SHP77 (cell line): ENCODE measurements at places on chromosomes 2 and 18.

DNA sequence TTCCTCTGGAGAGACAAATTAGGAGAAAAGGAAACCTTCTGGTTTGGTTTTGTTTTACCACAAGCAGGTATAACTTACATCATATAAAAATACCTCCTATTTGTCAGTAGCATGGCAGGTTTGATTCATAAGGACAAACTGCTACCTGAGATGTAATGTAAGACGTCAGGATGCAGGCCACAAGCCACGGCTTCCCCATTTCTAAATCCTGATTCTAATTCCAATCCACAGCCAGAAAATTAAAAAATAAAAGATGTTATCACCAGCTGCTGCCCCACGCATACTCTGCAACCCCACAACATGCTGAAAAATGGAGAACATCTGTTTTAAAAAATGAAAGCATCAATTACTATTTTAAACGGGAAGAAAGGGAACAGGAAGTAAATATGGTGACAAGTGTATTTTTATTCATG lies 197.6 kb downstream of the BCL11A start:
- no peak for DNase-seq

DNA sequence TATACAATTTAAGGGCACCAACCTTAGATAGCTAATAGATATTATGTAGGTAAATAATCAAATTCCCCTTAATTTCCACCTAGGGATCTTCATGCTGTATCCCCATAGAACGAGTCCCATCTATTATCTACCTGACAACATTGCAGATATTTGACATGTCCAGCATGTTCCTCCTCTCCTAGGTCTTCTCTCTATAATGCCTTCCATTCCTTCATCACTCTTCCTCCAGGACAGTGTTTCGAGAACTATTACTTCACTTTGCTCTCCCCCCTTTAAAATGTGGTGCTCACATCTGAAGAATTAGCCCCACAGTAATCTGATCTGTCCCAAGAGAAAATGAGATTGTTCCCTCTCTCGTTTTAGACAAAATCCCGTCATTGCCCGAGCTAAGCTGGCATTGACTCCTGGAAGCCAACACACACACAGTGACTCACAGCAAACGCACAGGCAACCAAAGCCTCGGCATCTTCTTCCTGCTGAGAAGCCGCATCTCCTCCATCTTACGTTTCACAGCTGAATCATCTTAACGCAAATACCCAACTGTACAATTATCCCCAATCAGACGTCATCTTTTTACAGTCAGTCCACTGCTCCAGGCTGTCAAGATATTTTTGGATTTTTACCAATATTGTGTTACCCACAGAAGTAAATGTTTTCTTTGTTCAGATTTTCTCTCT lies 162.9 kb upstream of the AGAP1 start:
- no peak for DNase-seq

DNA sequence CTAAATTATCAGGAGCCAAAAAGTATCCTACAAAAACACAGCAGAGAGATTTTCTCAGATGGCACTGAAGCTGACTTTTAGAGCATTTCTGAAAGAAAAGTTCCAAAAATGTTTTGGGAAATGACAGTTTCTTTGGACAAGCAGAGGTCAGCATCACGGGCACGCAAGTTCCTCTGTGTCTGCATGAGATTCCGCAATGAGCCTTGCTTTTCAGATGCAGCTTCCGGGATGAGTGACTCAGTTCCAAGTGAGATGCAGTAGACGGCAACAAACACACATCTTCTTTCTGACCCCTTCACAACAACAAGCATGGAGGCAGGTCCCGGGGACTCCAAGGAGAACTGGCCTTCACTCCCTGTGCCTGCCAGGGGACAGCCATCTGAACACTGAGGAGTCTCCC lies 76.6 kb downstream of the EIPR1 start:
- DNase-seq, result no peak

- no peak for DNase-seq
These were observed 5.7 kb downstream of the MAL start for GRCh38 chr2:95031076-95031725.

DNA sequence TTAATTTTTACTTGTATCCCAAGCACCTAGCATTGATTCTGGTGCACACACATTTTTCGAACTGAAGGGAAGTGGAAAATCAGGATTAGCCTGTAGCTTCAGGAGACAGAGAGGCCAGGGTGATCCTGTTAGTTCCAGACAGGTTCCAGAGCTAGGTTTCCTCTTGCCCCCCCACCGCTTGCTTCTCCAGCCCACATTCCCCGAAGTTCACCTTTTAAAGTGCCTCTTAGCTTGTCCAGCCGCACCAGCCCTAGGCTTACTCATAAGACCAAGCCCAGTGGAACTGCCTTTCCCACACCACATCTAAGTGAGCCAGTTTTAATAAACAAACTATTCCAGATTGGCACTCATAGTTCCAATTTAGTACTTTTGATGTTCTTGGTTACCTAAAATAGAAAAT lies 898.6 kb upstream of the KLHL29 start:
- no peak for DNase-seq

DNA sequence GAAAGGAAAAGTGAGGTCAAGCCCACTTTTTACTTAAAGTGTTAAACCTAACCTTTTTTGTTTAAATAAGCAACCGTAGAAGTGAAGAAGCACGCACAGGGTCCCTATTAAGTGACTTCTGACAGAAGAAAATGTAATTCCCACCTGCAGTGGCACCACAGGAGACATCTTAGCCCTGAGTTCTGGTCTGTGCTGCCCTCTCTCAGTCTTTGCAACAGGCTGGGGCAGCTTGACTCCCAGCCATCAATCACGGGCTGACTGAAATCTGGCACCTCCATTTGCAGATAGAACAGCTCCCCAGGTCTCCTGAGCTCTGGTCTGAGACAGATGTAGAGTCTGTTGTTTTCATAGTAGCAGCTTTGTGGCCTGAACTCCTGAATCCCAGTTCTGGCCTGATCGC lies 170.0 kb downstream of the LTBP1 start:
- DNase-seq, result no peak

DNA sequence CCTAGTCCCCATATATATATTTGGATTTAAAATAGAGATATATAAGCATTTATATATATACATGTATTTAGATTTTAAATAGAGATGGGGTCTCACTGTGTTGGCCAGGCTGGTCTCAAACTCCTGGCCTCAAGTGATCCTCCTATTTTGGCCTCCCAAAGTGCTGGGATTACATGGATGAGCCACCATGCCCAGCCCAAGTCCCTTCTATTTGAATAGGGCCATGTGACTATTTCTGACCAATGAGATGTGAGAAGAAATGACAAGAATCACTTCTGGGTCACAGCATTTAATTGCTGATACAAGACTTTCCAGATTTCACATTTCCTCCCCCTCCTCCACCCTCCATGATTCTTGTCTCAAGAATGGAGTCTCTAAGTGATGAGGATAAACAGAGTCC lies 6.4 kb upstream of the RBM43 start:
- no peak for DNase-seq

GRCh38 chr2:165494573-165494972 lies 25.1 kb downstream of the CSRNP3 start:
- no peak for DNase-seq

GRCh38 chr2:236512902-236513435 lies 56.7 kb upstream of the ACKR3 start:
- peak; percentile 16 for DNase-seq

DNA sequence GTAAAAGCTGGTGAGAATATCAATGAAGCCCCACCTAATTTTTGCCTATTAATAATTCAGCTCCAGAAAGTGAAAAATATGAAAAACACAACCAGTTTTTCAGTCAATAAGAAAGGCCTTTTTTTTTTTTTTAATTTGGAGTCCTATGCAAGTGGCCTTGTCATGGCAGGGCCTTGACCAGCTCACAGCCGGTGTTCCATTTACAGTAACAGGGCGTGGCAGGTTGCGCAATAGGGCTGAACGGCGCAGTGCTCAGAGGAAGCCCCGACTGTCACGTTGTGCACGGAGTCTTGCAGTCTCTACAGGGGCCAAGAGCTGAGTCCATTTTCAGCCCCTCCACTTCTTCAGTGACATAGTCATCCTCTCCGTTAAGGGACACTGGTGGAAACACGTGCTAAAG lies 184.1 kb upstream of the FN1 start:
- peak; percentile 60 for DNase-seq

GRCh38 chr18:58390399-58390798 lies 238.5 kb downstream of the ALPK2 start:
- DNase-seq, result no peak

GRCh38 chr2:178836807-178837206 lies 29.6 kb upstream of the TTN start:
- DNase-seq, result no peak

- DNase-seq, result no peak
These were observed 684.6 kb downstream of the TRIB2 start for GRCh38 chr2:13401312-13401711.

GRCh38 chr18:58364876-58365528 lies 263.9 kb downstream of the ALPK2 start:
- DNase-seq, result no peak

DNA sequence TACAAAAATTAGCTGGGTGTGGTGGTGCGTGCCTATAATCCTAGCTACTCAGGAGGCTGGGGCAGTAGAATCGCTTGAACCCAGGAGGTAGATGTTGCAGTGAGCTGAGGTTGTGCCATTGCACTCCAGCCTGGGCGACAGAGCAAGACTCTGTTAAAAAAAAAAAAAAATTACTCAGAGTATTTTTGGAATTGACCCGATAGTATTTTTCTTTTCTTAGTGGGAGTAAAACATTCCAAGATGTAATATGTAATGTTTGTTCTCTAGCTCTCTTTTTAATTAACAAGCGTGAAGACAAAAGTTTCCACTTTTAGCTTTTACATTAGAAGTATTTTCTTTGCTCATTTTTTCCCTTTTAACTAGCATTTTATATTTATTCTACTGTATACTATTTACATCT lies 12.0 kb upstream of the TMEM18 start:
- no peak for DNase-seq

DNA sequence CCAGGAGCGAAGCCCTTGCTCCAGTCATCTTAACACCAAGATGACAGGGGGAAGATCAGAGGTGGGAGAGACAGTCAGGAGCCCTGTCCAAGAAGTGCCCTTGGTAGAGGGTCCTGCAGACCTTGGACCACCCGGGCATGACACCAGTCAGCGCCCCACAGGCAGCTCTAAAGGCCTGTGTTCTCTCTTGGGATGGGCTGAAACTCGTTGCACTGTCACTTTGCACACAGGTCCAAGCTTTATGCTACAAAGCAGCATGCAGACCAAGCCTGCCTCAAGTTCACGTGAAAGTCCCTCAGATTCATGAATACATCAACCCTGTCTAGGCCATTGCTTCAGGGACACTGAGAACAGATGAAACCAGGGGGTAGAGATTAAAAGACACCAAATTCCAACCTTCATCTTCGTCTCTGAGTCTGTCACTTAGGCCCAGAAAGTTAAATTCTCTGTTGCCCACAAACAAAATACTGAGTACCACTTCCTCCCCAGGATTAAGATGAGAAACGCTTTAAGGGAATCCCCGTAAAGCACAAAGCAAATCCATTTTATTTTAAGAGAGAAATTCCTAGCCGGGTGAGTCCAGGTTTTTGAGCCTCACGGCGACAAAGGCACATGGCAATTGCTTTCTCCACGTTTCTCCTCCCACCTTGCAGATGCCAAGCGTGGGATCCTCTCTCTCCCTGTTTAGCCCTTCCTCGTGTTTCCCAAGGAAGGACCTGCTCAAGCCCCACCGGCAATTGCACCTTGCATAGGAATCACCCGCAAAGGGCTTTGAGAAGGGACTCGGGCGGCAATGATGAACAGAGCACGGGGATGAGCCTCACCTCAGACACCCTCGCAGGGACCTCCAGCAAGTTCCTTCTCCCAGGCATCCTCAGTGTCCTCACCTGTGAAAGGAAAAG lies 75.0 kb upstream of the ID2 start:
- no peak for DNase-seq

- DNase-seq, result no peak
These were observed 56.3 kb upstream of the TANC1 start for GRCh38 chr2:158912112-158912511.

DNA sequence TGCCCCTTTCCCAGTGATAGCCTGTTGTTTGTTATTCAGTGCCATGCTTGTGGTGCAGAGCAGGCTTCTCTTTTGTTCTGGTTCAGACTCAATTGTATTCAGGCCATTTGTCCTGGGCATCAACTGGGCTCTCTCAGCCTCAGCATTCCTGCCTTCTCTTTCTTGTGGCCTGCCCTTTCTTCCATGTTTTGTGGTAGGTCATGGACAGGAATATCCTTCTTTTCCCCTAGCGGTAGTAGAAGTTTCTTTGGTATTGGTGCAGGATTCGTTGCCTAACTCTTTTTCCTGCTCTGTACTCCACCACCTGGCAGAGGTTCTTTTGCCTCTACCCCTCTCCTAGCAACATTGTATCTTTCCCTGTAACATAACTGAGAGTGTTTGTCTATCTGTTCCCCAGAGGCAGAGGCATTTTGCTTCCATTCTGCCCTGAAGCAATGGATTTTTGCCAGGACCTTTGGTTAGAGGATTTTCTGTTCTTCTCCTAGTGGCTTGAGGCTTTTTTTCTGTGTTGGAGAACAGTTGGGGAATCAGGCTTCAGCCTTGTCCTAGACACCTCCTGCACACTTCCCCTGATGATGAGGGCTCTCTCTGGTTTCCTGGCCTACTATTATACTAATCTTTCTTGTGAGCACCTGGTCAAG lies 68.5 kb downstream of the NCOA1 start:
- no peak for DNase-seq

DNA sequence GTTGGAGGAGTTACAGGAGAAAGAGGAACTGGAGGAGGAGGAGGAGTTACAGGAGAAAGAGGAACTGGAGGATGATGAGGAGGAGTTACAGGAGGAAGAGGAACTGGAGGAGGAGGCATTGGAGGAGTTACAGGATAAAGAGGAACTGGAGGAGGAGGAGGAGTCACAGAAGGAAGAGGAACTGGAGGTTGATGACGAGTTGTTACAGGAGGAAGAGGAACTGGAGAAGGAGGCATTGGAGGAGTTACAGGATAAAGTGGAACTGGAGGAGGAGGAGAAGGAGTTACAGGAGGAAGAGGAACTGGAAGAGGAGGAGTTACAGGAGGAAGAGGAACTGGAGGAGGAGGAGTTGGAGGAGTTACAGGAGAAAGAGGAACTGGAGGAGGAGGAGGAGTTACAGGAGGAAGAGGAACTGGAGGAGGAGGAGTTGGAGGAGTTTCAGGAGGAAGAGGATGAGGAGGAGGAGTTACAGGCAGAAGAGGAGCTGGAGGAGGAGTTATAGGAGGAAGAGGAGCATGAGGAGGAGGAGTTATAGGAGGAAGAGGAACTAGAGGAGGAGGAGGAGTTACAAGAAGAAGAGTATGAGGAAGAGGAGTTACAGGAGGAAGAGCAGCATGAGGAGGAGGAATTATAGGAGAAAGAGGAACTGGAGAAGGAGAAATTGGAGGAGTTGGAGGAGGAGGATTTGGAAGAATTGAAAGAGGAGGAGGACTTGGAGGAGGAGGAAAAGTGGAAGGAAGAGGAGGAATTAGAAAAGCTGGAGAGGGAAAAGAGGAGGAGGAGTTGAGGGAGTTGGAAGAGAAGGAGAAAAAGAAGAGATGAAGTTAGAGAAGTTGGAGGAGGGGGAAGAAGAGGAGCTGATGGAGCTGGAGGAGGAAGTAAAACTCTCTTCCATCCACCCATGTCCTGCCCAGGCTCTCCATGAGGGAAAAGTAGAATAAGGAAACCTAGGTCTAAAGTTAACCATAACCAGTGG lies 37.2 kb downstream of the CLASP1 start:
- DNase-seq, result no peak
